Bronchial smooth muscle cell (primary cell): ENCODE measurements at places on chromosomes 5 and 9. TPM values are rescaled to one million over a fixed set of nuclear protein-coding genes. Genes with fewer than 3 reads are reported as not detected.

The CCNI2 gene
- total RNA-seq = 0.09 TPM in 1 of 2 replicates, not detected in the other

The NTNG2 gene
- total RNA-seq = 3.5 and 4.0 TPM in 2 replicates

The BNC2 gene
- 28.8 and 42.7 TPM in 2 replicates for total RNA-seq

The CNTNAP3B gene
- total RNA-seq = 7.8 and 14.8 TPM in 2 replicates

The ROR2 gene
- total RNA-seq = 2.4 and 5.8 TPM in 2 replicates

The ZNF79 gene
- total RNA-seq = 11.5 and 15.2 TPM in 2 replicates

The TMEM174 gene
- not detected in 2 replicates for total RNA-seq

The SHOC1 gene
- total RNA-seq = under 0.01 TPM in 1 of 2 replicates, not detected in the other

The CFAP90 gene
- total RNA-seq = 0.26 TPM in 1 of 2 replicates, not detected in the other

The MCC gene
- 50.8 and 64.7 TPM in 2 replicates for total RNA-seq

The MYO10 gene
- 33.6 and 45.9 TPM in 2 replicates for total RNA-seq

The PJA2 gene
- total RNA-seq = 70.5 and 92.2 TPM in 2 replicates

The LRRC19 gene
- total RNA-seq = not detected in 2 replicates

The SPINK6 gene
- not detected in 2 replicates for total RNA-seq

The IRX2 gene
- total RNA-seq = 3.3 and 4.3 TPM in 2 replicates

The LCN9 gene
- not detected in 2 replicates for total RNA-seq

The BNIP1 gene
- total RNA-seq = 21.0 and 22.1 TPM in 2 replicates

The SPATA31E1 gene
- total RNA-seq = under 0.01 TPM in 1 of 2 replicates, not detected in the other

The GHR gene
- total RNA-seq = 2.5 and 3.5 TPM in 2 replicates

The ARSI gene
- total RNA-seq = 9.9 and 16.3 TPM in 2 replicates

The CIZ1 gene
- total RNA-seq = 22.5 and 36.4 TPM in 2 replicates
